Anterior cingulate cortex (tissue), 58 donors: ENCODE measurements at places on chromosomes 12 and 14.

DNA sequence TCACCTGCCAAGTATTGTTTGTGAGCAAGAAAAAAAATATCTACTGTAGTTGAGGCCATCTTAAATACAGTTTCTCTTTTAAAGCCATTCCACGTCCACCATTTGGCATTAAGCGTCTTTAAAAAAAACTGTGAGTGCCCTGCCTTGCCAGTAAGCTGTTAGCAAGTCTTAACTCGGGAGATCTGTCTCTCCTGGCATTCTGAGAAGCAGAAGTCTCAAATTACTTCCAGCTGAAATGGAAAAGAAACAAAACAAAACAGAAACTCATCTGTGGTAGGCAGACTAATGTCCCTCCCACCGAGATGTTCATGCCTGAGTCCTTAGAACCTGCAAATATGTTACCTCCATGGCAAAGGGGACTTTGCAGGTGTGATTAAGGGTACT lies 126.2 kb downstream of the CRADD start:
- DNase-seq = no peak

GRCh38 chr14:23563473-23564180 lies 4.0 kb downstream of the AP1G2 start:
- no peak for DNase-seq

GRCh38 chr14:74618078-74618952 lies 6.3 kb upstream of the LTBP2 start:
- no peak for DNase-seq

DNA sequence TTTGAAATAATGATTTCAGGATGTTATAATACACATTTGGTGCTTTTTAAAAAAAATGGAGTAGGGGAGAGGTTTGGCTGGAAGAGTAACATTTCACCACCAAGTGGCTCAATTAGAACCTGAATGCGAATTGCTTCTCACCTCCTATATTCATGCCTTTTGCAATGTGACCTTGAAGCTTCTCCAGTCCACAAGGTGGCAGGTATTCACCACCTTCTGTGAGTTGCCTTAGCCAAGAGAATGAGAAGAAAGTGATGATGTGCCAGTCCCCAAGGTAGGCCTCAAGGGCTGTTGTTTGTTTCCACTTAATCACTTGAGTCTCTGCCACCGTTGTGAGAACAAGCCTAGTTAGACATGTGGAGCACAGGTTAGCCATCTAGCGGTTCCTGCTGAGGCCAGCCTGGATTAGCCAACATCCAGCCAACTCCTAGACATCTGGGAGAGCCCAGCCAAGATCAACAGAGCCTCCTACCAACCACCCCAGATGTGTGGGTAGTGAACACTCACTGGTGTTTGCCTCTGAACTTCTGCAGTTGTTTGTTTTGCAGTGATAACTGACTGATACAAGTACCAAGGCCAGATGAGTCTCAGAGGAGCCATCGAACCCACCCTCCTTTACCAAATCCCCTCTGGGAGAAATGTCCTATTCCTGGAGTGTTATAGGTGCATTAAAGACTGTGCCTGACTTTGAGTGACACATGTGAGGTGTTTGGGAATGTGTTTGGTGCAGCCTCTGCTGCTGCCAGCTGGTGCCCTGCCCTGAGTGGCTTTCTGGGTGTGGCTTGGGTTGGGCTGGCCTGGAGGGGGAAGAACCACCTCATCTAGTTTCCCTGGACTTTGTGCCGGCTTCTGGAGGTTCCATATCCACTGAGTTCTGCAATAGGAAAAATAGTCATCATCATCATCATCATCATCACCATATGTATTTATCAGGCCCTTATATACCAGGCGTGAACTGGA lies 132.5 kb upstream of the RFLNA start:
- no peak for DNase-seq

DNA sequence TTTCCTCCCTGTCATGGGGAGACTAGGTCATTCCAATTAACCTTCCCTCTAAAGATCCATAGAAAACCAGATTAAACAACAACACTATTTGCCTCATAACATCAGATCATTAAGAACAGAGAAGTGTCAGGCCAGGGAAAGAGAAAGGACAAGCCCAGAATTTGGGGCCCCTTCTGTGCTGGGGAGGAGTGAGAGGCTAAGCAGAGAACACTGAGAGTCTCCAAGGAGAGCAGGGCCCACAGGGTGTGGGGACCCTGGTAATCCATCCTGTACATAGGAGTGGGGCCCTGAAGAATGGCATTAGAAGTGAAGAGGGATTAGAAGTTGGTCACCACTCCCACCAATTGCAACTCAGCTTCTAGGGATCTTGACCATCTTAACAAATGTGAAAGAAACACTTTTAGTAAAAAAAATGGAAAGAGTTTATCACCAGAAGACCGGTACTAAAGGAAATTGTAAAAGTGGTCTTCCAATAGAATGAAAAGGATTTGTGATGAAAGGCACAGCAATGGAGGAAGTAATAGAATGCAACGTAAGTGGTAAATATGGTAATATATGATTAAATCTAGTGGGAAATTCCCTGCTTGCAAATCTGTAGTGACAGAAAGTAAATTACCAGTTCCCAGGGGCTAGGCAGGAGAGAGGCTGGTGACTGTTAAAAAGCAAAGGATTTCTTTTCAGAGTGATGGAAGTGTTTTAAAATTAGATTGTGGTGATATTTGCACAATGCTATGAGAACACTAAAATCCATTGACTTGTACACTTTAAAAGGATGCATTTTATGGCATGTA lies 14.0 kb upstream of the TMTC1 start:
- no peak for DNase-seq

DNA sequence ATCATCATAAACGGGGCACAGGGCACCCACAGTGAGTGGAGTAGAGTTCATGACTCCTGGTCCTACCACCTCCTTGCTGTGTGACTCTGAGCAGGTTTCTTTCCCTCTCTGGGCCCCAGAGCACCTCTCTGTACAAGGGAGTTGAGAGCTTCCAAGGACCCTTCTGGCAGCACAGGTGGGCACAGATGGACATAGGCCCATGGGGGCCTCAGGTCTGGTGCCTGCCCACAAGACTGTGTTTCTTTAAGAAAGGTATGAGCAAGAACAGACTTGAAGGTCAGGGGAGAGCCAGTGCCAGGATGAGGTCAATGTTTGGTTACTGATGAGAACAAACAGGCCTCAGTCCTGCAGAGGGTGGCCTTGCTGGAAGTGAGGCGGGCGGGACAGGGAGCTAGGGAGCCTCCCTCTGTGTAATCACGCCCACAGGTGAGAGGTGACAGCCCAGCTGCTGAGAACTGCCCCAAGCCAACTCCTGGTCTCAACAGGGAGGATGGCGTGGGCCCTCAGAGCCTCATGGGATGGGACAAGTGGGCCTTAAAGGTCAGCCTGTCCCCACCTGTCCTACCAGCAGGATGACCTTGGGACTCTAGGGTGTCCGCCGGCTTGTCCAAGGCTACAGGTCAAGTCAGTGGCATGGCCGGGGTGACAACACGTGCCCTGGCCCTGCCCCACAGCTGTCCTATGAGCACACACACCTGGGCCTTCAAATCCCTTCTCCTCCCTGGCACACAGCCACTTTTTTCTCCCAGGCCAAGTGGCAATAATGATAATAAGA lies 49.1 kb downstream of the CCDC85C start:
- no peak for DNase-seq

GRCh38 chr12:108784270-108784669 lies 53.0 kb upstream of the CORO1C start:
- no peak for DNase-seq

DNA sequence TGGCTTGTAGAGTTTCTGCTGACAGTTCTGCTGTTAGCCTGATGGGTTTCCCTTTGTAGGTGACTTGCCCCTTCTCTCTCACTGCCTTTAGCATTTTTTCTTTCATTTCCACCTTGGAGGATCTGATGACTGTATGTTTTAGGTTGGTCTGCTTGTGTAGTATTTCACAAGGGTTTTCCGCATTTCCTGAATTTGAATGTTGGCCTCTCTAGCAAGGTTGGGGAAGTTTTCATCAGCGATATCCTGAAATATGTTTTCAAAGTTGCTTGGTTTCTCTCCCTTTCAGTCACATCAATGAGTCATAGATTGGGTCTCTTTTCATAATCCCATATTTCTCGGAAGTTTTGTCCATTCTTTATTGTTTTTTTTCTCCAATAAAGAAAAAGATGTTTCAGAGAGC lies 11.4 kb downstream of the NOPCHAP1 start:
- DNase-seq = no peak

- no peak for DNase-seq
Measured at GRCh38 chr14:85813040-85813439, 283.1 kb downstream of the FLRT2 start.

- no peak for DNase-seq
Measured at GRCh38 chr14:70425354-70425753, 8.5 kb upstream of the SYNJ2BP start.

DNA sequence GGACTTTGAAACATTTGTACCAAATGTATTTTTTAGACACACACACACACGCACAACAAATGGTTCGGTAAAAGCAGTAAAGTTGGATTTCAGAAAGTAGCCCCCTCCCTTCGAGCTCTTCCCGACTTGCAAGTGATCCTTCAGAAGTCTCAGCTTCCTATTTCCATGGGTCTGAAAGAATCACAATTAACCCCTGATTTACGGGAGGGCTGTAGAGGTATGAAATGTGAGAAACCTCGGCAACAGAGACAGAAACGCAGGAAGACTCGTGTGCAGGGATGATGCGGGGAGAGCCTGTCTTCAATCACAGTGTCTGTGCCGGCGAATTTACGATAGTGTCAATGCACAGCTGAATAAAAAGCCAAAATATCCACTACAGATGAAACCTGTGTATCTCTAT lies 60.7 kb upstream of the VRK1 start:
- no peak for DNase-seq

DNA sequence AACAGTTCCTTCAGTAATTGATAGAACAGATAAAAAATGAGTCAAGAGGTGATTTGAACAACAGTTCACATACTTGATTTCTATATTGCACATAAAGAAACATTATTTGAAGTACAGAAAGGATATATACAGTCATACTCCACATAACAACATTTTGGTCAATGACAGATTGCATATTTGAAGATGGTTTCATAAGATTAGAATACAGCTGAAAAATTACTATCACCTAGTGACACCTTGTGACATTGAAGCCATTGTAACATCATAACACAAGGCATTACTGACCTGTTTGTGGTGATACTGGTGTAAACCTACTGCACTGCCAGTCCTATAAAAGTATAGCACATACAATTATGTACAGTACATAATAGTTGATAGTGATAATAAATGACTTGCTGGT lies 43.1 kb upstream of the ABCC9 start:
- DNase-seq = no peak

DNA sequence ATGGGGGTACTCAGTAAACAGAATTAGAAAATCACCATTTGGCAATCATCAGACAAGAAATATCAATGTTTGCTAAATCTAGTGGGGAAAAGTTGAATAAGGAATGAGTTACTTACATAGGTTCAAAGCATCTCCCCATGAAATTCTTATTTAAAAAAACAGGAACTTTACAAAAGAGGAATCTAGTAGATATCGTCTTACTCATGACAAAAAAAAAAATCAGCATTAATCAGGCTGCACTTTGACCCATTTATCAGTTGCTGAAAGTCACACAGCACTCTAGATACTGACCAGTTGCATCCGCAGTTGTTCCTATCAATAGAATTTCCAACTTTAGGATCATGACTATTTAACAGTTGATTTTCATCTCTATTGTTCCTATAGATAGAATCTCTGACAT lies 5.8 kb upstream of the DICER1 start:
- no peak for DNase-seq

DNA sequence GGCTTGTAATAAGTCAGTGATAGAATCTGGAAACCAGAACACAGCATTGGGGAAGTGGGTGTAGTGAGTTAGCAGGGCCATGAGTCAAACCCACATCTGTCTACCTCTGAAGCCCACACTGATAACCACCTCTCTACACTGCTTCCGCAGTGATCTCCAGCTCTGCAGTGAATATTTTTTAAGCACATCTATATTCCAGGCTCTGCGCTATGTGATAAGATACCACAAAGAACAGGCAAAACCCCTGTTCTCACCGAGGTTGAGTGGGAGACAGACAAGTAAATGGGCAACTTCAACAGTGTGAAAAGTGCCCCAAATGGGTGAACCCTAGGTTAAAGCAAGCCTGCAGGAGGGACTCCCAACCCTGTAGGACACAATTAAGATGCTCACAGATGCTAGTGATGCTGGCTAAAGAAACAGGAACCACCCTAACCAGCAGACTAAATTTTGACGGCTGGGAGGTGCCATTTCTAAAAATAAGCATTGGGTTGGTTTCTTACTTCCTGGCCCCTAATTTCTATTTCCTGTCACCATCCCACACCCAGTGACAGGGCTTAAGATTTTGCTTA lies 375.0 kb downstream of the DPF3 start:
- DNase-seq = no peak

DNA sequence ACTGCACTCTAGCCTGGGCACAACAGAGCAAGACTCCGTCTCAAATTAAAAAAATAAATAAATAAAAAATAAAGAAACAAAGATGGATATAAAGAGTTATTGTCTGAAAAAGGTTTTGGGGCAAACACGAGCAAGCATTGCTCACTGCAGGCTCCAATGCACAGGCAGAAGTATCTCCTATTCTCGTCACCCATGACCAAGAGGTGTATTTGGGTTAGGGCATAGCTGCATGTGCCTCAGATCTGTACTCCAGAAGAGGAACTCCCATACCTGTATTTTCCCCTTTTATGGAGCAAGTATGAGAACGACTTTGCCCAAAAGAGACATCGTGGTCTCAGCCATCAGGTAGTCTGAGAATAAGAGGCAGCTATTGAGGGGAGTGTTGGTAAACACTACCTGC lies 10.2 kb upstream of the TCP11L2 start:
- DNase-seq = no peak

GRCh38 chr12:48054955-48055821 lies 50.7 kb downstream of the SENP1 start:
- no peak for DNase-seq

DNA sequence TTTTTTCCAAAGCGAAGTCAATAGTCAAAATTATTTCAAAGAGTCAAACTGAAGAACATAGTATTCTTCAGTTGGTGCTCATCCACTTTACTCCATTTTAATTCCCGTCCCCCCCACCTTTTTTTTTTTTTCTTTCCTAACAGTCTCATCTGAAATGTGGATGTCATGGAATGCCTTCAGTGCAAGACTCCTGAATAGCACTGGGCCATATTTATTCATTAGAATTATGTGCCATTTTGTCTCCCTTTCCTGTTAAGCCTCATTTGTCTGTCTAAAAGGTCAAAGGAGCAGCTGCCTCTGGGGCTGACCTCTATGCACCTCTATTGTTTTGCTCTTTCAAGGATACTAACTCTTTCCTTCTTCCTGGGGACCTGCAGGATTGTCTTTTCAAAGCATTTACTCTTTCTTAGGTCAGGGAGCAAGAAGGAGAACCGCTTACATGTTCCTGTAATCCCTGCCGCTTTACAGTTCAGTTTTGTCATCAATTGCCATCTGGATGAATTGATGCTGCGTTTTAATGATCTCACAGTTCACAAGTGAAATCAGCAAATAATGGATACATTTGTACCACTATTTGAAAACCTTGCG lies 310.6 kb downstream of the NPAS3 start:
- no peak for DNase-seq

DNA sequence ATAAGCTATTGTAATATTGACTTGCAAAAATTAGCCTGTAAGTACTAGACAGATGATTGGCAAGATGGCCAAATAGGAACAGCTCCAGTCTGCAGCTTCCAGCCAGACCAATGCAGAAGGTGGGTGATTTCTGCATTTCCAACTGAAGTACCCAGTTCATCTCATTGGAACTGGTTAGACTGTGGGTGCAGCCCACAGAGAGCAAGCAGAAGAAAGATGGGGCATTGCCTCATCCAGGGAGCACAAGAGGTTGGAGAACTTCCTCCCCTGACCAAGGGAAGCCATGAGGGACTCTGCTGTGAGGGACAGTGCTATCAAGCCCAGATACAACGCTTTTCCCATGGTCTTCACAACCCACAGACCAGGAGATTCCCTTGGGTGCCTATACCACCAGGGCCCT lies 16.0 kb upstream of the SPATA7 start:
- no peak for DNase-seq
